ENCODE measurements at places on chromosomes 1 and 21.
A peak's percentile ranks its signal among the peaks of the same experiment; 100 is the strongest.

DNA sequence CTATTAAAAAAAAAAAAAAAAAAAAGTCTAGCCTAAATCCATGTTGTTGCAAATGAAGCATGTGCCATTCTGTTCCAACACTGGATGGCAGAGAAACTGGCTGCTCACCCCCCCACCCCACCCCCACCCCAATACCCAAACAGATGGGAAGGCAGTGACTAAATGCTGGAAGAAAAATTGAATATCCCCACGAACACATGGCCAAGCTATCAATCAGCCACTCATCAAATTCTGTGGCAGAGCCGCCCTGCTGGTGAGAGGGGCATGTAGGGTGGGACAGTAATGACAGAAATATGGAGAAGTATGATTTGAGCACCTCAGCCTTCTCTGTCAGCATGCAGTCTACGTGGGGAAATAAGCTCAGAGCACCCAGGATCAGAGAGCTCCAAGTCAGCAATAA, 34.1 kb downstream of the OPTC start:
- DNase-seq = no peak

- no peak for DNase-seq
Observed at GRCh38 chr1:208044589-208045462, 133.9 kb upstream of the CD34 start.

DNA sequence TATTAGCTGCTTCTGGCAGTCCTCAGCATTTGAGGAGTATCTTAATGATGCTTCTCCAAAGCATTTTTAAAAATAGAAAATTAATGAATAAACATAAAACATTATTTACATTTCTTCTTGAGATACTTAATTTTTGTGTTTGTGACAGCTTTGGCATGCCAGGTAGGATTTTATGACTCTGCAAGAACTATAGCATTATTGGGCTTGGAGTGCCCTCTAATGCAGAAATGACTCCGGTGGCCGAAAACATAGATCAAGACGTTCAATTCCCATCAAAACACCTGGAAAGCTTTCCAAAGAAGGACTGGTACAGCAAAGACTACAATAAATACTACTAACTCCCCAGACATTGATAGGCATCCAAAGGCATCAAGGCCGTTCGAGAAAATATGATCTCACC, 366.4 kb upstream of the CXADR start:
- DNase-seq = no peak

GRCh38 chr1:95537176-95537575, 303.2 kb downstream of the RWDD3 start:
- no peak for DNase-seq

- no peak for DNase-seq
Observed at GRCh38 chr1:206855859-206856258, 9.6 kb upstream of the IL20 start.

- no peak for DNase-seq
Observed at GRCh38 chr21:46061063-46061462, 36.8 kb upstream of the COL6A2 start.

GRCh38 chr1:201385299-201385891, 7.9 kb upstream of the TNNT2 start:
- peak; percentile 24 for DNase-seq

DNA sequence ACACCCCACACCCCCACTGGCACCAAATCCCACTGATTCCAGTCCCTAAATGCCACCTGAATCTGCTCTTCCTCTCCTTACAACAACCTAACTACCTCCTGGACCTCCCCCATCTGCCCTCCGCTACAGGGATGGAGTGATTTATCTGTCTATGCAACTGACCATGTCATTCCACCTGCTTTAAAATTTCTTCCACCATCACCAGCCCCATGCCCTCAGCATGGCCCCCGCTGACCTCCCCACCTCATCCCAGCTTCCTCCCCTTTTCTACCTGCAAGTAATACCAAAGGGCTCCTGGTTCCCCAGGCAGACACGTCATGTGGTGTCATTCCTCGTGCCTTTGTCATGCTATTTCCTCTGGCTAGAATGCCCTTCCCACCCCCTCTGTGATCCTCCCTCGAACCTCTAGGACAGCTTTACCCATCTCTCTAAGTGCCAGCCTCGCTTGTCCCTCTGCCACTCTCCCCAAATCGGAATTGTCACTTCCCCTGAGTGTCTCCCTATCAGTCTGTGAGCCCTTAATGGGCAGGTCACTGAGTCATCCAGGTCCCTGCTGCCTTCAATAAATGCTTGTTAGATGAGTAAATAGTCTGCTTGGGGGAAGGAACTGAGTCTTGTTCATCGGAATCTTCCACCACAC, 3.7 kb downstream of the GJB4 start:
- no peak for DNase-seq

DNA sequence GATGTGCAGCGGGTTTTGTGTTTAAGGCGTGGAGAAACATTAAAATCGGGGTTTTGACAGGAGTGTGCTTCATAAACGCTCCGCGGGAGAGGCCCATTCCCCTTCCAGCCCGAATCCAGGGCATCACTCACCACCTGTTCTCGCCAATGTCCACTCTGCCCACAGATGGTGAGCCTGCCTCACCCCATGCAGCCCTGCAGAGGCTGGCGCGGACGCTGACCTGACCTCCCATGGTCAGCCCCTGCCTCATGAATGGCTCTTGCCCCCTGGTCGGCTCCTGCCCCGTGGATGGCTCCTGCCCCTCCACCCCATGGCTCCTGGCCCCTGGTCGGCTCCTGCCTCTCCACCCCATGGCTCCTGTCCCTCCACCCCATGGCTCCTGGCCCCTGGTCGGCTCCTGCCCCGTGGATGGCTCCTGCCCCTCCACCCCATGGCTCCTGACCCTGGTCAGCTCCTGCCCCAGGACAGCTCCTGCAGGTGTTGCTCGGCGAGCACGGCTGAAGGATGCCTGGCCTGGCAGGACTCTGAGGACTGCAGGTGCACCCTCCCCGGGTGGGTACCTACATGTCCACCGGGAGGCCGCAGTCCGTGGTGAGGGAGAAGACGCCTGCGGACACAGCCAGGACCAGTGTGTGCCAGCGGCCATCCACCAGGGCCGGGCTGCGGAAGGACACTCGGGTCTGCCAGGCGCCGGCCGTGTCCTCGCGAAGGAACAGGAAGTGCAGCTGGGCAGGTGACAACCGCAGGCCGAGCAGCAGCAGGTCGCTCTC, 6.7 kb downstream of the KRTAP10-1 start:
- DNase-seq = no peak

GRCh38 chr21:15034126-15034853, 30.5 kb downstream of the NRIP1 start:
- DNase-seq = no peak

DNA sequence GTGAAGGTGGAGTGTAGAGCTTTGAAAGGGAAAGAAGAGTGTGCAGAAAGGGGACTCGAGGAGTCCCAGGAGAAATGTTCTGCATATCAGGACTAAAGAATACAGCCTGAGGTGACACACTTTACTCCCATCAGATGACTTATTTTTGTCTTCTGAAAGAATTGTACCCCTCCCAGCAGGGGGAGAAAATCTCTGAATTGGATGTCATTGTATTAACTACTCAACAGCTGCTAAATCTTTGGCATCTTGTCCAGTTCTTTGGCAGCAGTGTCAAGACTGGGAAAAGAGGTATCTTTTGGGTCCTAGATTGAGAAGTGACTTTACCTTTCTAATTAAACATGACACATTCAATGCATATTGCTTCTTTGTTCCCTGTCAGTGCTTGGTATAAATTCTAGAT, 18.9 kb downstream of the UBE4B start:
- DNase-seq = no peak

DNA sequence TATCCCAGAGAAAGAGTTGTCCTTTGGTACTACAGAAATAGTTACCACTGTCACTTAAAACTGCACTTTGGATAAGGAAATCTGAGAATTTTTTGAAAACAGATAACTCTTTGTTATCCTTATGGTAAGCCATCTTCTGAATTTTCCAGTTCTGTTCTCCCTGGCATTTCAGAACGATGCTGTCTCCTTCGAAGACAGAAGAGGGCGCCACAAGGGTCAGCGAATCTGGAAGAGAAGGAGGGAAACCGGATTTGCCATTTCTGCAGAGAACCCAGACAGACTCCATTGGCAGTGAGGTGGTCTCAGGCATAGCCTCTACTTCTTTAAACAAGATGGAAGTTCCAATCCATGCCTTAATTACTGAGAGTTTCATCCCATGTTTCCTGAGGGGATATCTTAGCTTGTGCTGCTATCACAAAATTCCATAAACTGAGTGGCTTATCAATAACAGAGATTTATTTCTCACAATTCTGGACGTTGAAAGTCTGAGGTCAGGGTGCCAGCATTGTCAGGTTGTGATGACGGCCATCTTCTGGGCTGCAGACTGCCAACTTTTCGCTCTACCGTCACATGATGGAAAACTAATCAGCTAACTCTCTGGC, 6.4 kb downstream of the FCRL2 start:
- DNase-seq = no peak

GRCh38 chr1:193479187-193479586, 292.8 kb upstream of the B3GALT2 start:
- no peak for DNase-seq

DNA sequence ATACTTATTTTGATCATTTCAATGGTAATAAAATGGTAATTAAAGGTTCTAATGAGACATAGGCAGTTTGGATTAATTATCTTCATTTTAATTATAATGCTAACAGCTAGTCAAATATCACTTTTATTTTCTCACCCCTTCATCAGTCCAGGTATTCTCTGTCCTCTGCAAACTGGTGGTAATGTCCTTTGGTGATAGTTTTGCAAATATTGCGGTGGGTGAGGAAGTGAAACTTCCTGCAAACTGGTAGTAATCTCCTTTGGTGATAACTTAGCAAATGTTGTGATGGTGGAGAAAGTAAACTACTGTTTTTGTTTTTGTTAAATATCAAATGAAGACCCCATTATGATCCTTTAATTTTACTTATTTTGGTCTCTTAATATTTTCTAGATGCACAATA, 209.0 kb downstream of the AMY1C start:
- no peak for DNase-seq

GRCh38 chr1:229999004-229999670, 67.9 kb upstream of the GALNT2 start:
- no peak for DNase-seq

- no peak for DNase-seq
Observed at GRCh38 chr21:43740497-43741156, 21.7 kb downstream of the PDXK start.

GRCh38 chr1:235093696-235094592, 34.7 kb downstream of the TOMM20 start:
- DNase-seq = peak; percentile 11

- DNase-seq = no peak
Observed at GRCh38 chr21:46416551-46416950, 42.1 kb upstream of the DIP2A start.

DNA sequence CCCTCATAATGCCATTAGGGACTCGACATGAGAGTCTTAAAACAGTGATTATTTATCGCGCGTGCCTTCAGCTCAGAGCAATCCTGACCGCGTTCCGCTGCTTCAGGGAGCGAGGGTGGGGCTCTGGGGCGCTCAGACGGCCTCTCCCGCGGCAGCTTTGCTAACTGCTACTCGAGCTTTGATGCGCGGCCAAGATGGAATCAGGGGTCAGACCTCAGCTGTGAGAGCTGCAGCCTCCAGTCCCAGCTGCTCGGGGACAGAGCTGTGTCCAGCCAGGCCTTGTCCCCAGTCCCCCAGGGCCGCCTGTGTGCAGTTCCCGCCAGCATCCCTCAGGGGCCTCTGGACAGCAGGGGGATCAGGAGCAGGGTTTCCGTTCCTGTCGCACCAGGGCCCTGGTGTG, 104.6 kb upstream of the TTC34 start:
- DNase-seq = no peak

DNA sequence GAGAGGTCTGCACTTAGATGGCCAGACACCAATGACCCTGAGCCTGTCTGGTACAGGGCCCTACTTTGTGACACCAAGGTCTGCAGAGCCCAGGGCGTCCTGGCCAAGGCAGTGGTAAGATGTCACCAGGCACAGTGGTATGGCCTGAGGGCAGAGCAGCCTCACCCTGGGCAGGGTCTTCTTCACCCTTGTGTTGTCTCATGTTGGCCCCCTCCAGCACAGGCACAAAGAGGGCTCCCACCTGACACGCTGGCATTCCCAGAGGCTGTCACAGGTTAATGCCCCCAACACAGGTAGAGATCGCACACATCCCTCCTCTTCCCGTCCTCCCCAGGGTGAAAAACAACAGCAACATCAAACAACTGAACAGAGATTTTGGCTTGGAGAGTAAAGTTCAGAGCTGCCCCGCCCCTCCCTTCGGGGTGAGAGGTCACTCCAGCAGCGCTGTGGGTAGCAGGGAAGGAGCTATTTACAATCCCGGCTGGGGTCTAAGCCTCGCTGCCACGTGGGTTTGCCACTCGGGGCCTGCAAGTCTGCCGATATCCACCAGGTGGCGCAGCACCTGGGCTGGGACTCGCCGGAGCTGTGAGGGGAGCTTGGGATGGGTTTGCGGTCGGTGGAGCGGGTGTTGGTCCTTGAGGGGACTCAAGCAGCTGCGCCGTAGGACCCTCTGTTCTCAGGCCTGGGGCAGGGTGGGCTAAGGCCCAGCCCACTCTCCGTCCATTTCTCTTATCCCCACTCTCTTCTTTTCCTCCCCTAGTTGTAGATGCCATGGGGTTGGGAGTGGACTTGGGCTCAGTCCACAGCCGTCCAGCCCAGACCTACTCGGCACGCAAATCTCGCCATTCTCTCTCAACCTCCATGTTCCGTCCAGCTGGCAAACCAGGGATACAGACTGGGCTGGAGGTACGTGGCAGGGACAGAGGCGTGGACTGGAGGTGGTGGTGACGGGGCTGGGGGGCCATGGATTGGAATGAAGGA, 12.7 kb downstream of the EFNA3 start:
- peak; percentile 47 for DNase-seq

DNA sequence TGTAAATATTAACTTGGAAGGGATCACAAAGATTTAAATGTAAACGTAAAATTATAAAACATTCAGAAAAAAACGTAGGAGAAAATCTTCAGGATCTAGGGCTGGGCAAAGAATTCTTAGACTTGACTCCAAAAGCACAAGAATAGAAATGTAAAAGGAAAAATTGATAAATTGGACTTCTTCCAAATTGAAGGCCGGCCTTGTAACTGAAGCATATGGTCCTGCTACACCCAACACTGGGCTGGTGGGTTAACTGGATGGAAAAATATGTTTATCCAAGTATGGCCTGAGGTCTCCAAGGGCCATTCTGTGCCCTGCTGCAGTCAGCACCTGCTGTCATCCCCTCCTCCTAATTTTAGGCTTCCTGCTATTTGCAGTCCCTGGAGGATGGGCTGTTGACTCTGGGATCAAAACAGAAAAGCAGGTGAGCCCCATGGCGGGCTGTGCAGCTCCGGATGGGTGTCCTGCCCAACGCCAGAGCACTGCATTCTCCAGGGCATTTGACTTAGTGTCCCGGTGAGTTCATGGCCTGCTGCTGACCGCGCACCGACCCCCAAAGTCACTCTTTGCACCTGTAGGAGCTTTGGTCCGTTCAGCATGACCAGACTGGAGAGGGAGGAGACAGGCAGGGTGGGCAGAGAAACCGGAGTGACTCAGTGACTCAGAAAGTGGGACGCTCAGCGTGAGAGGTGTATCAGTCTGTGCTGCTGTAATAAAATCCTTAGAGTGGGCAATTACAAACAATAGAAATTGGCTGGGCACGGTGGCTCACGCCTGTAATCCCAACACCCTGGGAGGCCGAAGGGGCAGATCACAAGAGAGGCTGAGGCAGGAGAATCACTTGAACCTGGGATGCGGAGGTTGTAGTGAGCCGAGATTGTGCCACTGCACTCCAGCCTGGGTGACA, 6.1 kb upstream of the AIRE start:
- peak; percentile 54 for DNase-seq

Measured in NCI-H748 treated with DMSO at 0.1 percent for 48 hours (cell line).